Stimulated activated CD8-positive, alpha-beta memory T cell treated with anti-CD3 and anti-CD28 coated beads, Interleukin-15, amount 100 ng/mL, for 24 hours (primary cell): ENCODE measurements at places on chromosomes 16 and 17.
A peak's percentile ranks its signal among the peaks of the same experiment; 100 is the strongest.

DNA sequence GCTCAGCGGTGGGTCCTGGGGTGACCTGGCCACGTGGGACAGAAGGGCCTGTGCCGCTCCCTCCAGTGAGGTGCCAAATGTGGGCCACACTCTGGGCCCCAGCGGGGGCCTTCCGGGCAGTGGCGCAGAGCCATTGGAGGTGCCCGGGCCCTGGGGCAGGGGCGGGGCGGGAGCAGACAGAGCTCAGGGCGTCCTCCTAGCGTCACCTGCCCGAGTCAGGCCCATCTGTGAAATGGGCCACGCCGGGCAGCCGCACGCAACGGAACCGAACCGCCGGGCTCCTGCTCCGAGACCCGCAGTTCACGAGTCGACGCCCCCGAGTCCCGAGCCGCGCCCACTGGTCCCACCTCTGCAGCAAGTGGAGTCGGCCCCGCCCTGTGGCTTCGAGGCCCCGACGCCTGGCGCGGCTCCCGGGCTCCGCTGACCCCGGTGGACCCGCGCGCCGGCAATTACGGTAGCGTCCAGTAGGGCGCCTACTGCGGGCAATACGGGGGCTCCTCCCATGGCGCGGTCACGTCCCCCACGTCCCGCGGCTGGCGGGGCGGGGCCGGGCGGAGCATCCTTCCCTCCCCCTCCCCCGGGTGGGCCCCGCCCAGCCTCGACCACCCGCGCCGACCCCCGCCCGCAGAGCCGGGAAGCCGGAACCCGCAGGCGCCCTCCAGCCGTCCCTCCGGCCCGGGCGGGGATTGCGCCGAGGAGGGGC, 1.9 kb downstream of the SLC16A3 start:
- no peak for DNase-seq

DNA sequence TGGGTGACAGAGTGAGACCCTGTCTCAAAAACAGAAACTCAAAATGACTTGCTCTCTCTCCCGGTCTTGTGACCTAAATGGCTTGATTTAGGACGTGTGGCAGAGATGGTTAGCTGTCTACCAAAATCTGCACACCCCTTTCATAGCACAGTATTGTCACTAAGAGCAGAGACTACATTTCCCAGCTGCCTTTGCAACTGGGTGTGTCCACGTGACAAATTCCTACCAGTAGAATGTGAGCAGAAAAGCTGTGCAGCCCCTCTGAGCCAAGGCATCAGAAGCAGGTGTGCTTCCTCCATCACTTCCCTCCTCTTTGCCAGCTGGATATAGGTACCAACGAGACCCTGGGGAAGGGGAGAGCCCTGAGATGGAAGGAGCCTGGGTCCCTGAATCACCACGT, 25.5 kb downstream of the GPR142 start:
- DNase-seq: no peak

- DNase-seq: no peak
Observed at GRCh38 chr16:57701759-57702371, 7.3 kb downstream of the DRC7 start.

DNA sequence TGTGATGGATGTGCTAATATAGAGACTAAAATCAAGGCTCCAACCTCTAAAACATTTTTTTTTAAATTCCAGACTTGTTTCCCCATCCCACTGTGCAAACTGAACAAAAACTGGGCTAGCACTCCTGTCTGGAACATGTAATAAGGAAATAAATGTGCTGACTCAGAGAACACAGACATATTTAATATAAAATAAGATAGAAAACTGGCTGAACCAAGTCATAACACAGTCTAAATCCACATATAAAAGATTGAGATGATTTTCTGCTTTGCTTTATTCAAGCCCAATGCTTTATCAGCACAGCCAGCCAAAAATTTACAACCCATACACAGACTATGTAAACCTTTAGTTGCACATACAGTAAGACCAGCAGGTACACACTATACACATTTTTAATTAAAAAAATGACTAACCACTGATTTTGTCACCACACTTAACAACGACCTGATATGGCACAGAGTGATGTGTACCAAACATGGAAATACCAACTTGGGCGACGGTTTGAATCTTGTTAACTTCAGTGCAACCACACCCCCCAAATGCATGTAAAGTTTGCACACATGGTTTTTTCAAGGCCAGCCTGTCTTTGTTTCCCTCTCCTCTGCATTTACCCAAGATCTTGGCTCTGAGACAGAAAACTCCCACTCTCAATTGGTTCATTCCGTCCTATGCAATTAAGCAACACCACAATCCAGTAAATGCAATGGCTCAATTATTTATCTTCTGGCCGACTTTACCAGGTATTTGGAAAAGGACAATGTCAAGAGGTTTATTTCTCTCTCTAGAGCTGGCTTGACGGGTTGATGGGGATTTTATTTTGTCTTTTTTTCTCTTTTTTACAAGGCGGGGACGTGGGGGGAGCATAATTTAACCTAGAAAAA, 1.2 kb downstream of the STAT3 start:
- no peak for DNase-seq

DNA sequence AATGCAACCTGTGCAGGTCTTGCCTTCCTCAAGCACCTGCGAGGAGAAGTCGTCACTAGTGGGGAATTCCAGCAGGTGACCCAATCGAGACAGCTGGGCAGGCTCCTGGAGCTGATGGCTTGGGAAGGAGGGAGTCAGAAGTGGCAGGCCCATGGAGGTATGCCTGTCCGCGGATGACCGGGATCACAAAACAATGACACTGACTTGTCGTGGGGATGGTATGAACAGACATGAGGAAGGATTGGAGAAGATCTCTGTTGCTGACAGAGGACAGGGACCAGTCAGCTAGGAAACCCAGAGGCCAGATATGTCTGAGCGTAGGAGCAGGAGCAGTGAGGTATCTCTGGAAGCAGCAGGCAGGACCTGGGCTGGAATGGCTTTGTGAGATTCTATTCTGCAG, 233.3 kb downstream of the SOX9 start:
- no peak for DNase-seq

GRCh38 chr16:72886346-72886974, 161.5 kb downstream of the ZFHX3 start:
- DNase-seq: no peak

DNA sequence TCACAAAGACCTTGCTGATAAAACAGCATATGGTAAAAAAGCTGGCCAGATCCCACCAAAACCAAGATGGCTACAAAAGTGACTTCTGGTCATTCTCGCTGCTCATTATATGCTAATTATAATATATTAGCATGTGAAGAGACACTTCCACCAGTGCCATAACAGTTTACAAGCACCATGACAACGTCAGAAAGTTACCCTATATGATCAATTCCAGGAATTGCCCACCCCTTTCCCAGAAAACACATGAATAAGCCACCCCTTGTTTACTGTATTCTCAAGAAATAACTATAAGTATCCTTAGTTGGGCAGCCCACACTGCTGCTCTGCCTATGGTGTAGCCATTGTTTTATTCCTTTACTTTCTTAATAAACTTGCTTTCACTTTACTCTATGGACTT, 44.6 kb upstream of the IRX5 start:
- DNase-seq: no peak

DNA sequence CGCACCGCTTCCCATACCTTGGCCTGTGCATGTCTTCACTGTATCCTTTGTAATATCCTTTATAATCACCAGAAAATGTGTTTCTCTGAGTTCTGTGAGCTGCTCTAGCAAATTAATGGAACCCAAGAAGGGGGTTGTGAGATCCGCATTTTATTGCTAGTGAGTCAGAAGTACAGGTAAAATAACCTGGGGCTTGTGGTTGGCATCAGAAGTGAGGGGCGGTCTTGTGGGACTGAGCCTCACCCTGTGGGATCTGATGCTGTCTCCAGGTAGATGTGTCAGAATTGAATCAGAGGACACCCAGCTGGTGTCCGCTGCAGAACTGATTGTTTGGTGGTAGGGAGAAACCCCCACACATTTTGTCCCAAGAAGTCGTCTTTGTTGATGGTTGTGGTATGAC, 382.4 kb downstream of the SNX29 start:
- DNase-seq: no peak

DNA sequence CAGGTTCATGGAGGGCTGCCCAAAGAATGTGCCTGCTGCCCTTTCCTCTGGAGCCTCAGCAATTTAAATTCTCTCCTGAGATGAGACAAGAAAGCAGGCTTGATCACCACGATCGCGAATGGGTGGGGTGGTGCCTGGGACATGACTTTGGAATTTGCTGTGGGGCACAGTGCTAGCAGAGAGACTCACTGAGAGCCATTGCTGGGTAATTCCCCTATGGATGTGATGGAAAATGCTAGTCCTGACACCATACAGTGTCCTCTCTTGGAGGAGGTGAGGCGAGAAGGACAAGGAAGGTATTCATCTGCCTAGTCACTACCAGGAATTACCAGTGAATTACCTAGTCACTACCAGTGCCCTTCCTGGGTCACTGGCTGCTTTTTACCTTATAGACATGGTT, 15.5 kb downstream of the FAM20A start:
- no peak for DNase-seq

GRCh38 chr16:24820522-24820921, 25.2 kb upstream of the SLC5A11 start:
- DNase-seq: no peak

GRCh38 chr17:82331345-82331939, 2.1 kb downstream of the SECTM1 start:
- DNase-seq: no peak

DNA sequence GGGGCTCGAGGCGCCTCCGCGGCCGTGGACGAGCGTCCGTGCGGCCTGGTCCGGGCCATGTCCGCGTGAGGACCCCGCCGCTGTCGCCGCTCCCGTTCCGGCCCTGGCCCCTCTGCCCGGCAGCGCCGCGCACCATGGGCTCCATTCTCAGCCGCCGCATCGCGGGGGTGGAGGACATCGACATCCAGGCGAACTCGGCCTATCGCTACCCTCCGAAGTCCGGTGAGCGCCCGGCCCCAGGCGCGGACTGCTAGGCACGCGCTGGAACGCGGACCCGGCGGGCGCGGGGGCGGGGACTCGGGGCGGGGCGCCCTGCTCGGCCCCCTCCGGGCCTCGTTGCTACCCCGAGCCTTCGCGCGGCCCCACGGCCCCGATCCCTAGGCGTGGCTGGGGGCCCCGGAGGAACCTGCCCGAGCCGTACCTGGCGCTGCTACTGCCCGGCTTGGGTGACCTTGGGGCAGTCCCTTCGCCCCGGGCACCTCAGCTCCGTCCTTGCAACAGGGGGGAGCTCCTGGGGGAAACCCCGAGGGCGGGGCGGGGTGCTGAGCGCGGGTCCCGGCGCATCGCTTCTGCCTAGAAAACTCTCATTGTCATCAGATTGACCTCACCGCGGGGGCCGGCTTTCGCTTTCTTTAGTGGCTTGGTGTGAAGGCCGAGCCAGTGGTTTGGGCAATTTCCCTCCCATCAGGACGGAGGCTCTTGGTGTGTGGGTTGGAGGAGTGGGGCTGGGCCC, 367 bp downstream of the MGRN1 start:
- peak; percentile 51 for DNase-seq

DNA sequence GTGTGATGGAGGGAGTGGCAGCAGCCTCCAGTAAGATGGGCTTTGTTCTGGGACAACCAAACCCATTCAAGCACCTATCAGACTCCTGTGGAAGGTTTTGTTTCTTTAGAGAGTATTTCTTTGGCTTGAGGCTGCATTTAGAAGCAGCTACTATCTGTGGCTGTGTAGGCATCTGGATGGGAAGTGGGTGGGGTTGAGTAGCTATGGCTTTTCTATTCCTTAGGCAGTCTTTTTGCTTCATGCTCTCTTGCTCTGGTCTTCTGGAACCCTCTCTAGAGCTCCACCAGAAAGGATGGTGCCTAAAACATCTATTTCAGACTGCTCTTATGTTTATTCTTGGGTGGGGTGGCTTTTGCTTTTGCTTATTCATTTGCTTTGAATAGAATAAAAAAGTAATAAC, 19.9 kb downstream of the TNRC6A start:
- DNase-seq: no peak

DNA sequence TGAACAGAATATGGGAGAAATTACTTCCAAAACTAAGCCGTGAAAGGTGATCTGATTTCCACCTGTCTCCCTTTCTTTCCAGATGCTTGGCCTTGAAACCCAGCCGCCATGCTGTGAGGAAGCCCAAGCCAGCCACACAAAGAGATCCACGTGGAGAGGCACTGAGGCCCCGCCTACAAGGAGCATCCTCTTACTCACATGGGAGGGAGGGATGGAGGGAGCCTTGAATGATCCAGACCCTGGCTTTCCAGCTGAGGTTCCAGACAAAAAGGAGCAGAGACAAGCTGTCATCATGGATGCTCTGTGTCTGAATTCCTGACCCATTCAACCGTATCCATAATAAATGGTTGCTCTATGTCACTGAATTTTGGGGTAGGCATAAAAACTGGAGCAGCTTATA, 48.9 kb upstream of the HAPSTR1 start:
- no peak for DNase-seq

DNA sequence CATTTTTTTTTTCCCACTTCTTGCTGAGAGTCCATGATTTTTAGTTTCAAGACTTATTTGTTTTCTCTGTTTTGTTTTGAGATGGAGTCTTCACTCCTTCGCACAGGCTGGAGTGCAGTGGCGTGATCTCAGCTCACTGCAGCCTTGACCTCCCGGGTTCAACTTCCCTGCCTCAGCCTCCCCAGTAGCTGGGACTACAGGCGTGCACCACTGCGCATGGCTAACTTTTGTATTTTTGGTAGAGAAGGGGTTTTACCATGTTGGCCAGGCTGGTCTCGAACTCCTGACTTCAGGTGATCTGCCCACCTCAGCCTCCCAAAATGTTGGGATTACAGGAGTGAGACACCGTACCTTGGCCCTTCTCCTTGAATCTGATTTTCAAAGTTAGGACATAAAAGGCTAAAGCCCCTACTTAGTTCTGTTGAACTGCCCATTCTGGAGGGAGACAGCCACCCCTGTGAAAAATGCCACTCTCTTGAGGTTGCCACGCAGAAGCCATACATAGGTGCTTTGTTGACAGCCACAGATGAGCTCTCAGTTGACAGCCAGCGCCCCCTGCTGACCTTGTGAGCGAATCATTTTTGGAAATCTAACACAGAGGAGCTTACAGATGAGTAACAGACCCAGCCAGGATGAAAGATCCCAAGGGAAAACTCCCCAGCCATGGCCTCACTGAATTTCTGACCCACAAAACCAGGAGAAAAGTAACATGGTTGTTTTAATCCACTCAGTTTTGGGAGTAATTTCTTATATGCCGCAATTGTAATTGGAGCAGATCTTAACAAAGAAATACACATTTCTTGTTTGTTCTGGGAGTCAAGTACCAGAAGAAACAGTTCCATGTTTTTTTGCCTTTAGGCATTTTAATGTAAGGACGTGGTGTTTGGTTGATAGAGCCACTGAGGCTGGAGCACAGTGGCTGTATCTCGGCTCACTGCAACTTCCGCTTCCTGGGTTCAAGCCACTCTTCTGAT, 38.8 kb downstream of the PKD1L3 start:
- peak; percentile 50 for DNase-seq
